ENCODE measurements at places on chromosomes 7 and 10.

- no peak for DNase-seq
Observed at GRCh38 chr7:1690359-1690958, 20.4 kb downstream of the ELFN1 start.

- no peak for DNase-seq
Observed at GRCh38 chr7:31562002-31562401, 48.1 kb downstream of the ITPRID1 start.

DNA sequence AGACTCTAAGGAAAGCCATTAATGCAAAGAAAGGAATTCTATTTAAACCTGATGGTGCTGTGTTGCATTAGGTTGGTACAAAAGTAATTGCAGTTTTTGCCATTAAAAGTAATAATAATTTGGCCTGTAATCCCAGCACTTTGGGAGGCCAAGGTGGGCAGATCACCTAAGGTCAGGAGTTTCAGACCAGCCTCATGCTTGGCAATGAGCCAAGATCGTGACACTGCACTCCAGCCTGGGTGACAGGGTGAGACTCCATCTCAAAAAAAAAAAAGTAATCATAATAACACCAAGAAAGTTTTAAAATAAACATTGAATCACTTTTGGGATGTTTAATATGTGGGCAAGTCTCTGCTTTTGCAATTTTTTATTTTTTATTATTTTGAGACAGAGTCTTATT, 107.3 kb upstream of the FRMD4A start:
- no peak for DNase-seq

- no peak for DNase-seq
Observed at GRCh38 chr10:132149917-132150316, 36.8 kb upstream of the DPYSL4 start.

DNA sequence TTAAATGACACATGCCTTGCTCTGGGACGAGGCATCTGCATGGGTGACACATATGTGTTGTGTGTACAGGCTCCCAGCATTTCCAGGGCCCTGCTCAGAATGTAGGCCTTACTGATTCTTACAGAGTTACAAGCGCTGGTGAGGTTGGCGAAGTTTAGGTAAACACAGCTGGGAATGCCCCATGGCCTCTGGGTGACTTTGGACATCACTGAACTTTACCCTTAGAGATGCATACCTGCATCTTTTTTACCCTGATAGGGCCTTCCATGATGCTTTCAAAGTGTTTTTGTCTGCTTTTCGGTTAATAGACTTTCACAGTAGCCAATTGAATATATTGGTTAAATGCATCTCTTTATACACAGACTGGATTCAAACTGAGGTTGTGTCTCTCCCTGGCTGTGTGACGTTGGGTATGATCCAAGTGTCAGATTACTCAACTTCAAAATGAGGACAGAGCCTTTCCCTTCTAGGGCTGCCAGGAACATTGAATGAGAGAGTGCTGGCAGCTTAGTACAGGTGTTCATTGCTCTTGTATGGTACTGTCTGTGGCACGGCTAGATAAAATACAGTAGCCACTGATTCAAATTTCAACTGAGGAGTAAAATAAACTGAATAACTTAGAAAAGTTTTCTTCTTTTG, 29.5 kb downstream of the EGFR start:
- DNase-seq: no peak

- peak; percentile 72 for DNase-seq
Observed at GRCh38 chr10:11424456-11425295, 186.8 kb downstream of the USP6NL start.

- peak; percentile 91 for DNase-seq
Observed at GRCh38 chr7:87416682-87417587, 58.5 kb downstream of the ABCB4 start.

DNA sequence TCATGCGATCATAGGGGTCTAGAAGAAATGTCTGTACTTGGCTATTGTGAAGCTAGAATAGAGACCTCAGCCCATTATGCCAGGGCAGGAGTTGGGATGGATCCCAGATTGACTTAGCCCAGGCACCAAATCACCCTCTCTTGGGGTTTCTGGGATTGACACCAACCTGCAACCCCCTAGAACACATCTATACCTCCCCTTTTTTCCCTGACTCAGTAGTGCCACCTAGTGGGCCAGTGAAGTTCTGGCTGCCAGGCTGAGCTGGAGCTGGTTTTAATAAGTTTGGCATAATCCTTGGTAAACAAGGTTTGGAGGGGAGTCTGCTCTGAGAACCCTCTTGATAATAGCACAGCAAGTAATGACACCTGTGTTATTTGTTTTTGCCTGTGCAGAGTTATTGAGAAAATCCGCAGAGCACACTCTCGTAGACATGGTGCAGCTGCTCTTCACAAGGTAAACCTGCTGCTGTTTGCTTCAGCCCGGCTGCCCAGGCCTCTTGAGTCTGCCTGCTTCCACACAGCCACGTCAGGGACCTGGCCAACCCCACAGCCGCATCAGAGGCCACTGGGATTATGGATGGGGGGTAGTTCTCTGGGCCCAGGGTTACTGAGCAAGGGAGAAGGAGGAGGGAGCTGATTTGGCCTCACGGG, 43.3 kb upstream of the NFKB2 start:
- DNase-seq: peak; percentile 82

DNA sequence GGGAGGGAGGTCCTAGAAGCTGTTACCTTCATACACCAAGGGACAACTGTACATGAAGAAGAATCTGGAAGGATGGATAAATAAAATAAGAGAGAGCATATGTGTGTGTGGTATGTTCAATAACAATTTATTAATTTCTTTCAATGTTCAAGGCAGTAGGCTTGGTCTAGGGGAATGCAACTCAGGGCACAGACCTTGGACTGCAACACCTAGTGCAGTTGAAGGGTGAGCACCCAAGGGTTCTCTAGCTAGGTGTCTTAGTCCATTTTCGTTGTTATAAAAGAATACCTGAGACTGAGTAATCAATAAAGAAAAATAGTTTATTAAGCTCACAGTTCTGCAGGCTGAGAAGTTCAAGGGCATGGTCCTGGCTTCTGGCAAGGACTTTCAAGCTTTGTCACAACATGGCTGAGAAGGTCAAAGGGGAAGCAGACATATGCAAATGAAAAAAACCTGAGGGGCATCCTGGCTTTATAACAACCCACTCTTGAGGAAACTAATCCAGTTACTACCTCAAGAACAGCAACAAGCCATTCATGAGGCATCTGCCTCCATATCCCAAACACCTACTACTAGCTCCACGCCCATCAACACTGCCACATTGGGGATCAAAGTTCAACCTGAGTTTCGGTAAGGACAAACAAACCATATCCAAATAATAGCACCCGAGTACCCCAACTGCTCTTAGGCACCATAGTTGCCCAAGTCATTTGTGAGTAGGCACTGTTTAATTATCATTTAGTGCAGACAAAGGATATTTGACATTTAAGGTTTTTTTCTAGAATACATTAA, 15.7 kb upstream of the SGCE start:
- DNase-seq: no peak

- no peak for DNase-seq
Observed at GRCh38 chr10:51972733-51973346, 273.4 kb upstream of the CSTF2T start.
